Activated CD8-positive, alpha-beta memory T cell treated with anti-CD3 and anti-CD28 coated beads for 4 hours (primary cell): ENCODE measurements at places on chromosomes 6 and 20.

DNA sequence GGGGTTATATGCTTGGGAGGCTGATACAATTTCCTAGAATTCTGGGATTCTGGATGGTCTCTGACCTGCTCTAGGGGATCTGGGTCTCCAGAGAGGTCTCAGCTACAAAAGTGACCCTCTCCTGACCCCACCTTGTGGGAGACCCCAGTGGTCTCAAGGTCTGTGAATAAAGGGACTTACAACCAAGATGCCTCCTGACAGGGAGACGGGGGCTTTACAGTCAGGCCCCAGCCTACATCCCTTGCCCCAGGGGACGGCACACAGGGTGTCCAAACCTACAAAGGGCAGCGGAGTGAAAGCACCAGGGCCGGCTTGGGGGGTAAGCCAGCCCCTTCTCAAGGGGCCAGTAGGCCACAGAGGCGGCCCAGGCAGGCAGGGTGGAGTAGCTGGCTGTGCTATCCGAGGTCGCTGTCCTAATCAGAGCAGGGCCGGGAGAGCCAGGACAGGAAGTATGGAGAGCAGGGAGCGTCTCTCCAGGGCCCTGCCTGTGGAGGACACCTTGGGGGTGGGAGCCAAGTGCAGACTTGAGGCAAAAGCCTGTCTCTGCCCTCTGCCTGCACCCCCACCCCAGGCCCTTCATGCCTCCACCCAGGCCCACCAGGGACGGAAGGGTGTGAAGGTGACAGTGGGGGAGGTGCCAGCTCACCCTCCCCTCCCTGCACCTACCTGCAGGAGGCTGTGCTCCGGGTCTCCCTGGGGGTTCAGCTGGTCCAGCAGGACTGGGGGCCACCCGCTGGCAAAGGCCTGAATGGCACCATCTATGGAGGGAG, 3.5 kb downstream of the GFRA4 start:
- DNase-seq = no peak

DNA sequence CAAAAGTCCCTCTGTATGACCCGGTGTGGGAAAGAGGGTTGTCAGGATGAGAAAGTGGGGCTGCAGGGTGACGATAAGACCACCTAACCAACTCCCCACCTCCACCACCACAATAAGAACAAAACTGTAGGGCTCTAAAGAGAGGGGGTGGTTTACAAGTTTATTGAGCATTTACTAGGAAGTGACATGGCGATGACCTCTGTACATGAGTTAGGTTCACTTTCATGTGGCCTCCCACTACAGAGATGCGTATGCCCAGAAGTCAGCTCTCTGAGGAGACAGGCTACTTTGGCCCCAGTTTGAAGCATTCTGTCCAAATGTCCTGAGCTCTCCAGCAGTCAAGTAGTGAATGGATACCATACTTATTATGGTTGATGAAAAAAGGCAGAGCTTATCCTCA, 28.7 kb upstream of the PI16 start:
- no peak for DNase-seq

- DNase-seq = no peak
These were observed 137.0 kb downstream of the KHDC1L start for GRCh38 chr6:73088138-73088813.

- no peak for DNase-seq
These were observed 19.4 kb upstream of the COL19A1 start for GRCh38 chr6:69846770-69847491.

- no peak for DNase-seq
These were observed 28.3 kb downstream of the C6orf132 start for GRCh38 chr6:42113936-42114636.

DNA sequence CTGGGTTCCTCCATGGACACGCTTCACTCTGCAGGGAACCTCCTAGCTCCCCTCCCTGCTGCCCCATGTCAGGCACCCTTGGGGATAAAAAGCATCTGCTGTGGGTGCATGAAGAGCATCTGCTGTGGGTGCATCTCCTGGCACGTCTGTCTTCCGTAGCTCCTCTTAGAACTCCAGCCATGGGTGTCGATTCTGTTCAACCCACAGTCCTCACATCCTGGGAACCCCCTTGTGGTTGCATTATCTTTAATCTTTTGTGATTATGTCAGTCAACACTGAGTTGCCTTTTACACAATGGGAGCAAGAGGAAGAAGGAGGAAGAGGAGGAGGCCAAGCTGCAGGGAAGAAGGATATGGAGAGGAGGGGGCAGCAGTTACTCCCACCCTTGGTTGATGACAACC, 24.1 kb upstream of the CCR6 start:
- no peak for DNase-seq

GRCh38 chr20:56573986-56574385, 40.9 kb downstream of the FAM209B start:
- no peak for DNase-seq

DNA sequence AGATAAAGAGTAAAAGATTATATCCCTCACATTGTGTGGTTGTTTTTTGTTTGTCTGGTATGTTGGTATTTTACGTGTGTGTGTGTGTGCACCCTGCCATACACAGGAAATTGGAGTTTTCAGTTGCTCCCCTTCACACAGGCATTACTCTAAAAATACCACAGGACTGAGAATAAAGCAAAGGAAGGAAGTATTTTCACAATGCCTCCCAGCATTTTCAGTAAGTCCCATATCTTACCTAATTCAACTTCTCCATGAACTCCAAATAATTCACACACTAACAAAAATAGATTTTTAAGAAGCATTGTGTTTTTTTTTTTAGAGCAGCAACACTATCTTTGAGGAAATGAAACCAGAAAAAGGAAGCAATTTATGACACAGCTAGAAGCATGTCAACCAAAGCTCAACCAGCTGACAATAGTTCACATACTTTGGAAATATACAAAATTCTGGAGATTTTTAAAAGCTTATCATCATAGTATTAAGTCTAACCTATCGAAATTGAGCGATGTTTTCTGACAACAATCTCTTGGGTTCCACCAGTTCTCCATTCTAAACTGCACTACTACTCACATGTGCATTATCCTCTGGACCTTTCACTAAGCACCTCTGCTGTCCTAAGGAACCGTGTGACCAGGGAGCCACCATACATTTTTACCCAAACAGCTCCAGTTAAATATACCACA, 2.1 kb downstream of the UBE2J1 start:
- no peak for DNase-seq
